ENCODE measurements at places on chromosomes 13 and 19.
A peak's percentile ranks its signal among the peaks of the same experiment; 100 is the strongest.

DNA sequence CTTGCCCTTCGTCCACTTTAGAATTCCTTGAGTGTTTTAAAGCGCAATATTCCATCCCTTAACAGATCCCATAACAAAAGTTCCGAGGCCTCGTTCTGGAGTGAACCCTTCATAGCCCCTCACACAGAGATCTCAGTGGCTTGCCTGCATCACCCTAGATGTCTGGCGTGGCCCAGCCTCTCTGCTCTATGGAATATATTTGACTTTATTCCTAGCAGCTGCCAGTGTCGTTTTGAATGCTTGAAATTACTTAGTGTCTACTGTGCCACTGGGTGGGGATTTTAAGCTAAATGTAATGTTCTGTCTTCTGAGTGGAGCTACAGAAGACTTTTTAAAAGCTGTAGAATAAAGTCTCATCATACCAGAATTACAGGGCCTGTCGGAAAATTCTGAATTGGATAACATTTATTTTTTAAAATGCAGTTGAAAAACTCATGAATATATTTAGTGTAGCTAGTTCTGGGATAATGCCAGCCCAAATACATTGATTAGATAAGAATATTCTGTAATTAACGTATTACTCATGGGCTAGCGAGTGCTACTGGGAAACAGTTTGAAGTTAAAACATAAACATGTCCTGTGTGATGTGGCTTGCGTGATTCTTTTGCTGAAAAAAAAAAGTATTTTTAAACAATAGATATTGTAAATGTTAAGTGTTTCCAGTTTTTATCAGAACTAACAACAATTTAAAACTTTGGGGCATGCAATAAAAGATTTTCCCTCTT is 111.8 kb downstream of the ESD start:
- no peak for DNase-seq

GRCh38 chr19:53057904-53058580 is 13.5 kb downstream of the ERVV-2 start:
- no peak for DNase-seq

GRCh38 chr19:15136234-15136954 is 29.2 kb downstream of the SYDE1 start:
- DNase-seq, result no peak

- DNase-seq, result no peak
Measured at GRCh38 chr19:46625731-46626130, 842 bp upstream of the PTGIR start.

GRCh38 chr13:93228643-93228937 is 2.0 kb downstream of the GPC6 start:
- DNase-seq, result no peak

DNA sequence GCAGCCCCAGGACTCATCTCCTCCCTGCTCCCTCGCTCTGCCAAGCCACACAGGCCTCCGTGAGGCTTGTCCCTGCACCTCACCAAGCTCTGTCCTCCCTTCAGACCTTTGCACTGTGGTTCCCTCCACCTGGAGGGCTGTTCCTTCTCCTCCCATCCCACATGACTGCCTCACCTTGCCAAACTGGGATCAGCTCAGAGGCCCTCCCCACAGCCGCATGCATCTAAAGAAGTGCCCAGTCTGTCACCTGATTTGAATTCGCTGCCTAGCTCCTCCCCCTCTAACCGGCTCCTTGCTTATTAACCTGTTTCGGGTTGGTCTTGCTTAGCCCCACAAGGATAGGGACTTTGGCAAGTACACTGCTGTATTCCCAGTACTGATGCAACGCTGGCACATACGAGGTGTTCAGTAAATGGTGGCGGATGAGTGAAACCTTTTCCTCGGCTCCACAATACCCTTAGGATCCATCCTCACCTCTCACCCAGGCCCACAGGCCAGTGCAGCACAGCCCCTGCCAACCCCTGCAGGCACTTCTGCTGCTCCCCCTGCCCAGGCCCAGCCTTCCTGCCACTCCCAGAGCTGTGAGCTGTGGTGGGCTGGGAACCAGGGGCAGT is 4.4 kb downstream of the AKT2 start:
- no peak for DNase-seq

DNA sequence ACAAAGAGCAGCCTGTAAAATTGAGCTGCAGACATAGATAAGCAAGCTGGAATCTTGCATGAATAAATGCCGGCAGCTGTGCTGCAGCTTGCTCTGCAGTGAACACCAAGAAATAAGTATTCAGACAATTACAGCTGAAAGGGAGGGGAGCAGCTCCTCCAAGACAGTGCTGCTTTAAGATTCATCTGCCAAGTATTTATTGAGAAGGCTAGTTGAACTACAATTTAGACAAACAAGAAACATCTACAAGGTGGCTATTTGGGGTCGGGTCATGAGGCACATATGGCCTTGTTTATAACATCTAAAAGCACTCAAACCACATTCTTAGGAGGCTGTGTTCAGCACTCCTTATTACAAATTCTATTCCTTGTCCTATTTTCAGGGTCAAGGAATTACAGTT is 34.9 kb downstream of the ZNF726 start:
- DNase-seq, result no peak

DNA sequence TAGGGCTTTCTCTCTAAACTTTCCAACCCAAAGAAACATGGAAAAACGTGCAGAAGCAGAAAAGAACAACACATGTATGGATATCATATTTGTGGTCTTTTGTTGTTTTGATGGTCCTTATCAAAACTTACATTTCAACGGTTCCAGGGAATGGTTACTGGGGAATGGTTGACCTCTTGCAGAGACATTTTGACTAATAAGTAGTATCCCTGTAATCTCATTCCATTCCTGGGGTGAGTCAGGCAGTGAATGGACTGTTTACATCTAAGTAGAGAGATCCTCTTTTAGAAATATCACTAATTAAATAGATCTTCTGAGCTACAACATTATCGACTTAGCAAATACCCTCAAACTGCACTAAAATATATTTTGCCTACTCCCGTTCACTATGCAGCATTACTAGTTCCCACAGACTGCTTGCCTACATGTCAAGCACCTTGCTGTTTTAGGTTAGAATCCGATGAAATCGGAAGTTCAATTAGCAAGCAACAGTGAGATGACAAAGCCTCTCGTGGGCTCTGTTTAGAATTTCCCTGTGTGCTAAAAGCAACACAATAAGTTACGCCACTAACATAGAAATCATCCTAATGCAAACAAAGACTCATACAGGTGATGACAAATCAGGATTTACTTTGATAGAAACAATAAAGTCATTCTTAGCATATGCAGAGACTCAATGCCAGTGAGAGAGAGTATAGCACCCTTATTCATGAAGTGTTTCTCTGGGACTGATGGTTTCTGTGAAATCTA is 797.7 kb upstream of the ARGLU1 start:
- no peak for DNase-seq

- DNase-seq, result no peak
Measured at GRCh38 chr13:50916701-50917184, 7.2 kb downstream of the RNASEH2B start.

GRCh38 chr13:78779608-78780007 is 120.7 kb upstream of the OBI1 start:
- no peak for DNase-seq

GRCh38 chr19:13969897-13970296 is 17.6 kb downstream of the DCAF15 start:
- DNase-seq, result no peak

- no peak for DNase-seq
Measured at GRCh38 chr19:1214862-1215731, 9.5 kb downstream of the STK11 start.

DNA sequence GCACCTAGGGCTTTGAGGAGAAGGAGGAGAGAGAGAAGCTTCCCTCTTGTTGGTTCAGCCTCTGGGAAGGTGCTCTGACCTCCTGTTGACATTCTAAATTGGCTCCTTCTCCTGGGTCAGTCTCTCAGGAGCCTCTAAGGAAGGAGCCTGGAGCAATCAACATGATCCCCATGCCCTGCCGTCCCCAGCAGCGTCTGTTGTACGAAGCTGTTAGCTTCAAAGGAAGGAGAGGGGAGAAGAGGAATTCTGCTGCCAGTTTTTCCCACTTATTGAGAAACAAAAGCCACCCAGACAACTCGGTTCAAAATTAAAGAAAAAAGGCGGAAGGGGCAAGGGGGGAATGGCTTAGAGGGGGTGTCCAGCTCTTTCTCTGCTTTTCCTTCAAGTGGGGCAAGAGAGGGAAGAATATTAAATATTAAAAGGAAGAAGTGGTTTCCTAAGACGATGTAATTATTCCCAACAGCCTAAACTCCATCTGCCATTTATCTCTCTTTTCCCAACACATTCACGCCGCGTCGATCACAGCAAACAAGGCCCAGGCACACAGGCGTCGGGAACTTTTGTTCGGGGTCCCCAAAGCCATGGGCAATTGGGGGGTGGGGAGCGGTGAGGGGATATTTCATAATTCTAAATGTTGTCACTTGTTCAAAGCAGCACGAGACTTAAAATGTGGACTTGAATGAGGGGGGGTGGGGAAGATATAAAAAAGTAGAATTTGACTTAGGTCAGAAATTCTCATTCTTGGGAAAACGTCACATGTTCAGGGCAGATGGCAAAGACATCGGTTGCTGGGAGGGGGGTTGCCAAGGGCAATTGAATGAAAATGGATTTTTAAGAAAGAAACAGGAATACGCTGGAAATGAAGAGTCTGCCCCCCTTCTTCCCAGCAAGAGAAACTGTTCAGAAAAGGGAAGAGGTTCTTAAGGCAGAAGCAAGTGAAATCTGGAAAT is 116.8 kb upstream of the CACNA1A start:
- DNase-seq, result no peak

GRCh38 chr13:46748300-46748699 is 48.7 kb downstream of the ESD start:
- no peak for DNase-seq

DNA sequence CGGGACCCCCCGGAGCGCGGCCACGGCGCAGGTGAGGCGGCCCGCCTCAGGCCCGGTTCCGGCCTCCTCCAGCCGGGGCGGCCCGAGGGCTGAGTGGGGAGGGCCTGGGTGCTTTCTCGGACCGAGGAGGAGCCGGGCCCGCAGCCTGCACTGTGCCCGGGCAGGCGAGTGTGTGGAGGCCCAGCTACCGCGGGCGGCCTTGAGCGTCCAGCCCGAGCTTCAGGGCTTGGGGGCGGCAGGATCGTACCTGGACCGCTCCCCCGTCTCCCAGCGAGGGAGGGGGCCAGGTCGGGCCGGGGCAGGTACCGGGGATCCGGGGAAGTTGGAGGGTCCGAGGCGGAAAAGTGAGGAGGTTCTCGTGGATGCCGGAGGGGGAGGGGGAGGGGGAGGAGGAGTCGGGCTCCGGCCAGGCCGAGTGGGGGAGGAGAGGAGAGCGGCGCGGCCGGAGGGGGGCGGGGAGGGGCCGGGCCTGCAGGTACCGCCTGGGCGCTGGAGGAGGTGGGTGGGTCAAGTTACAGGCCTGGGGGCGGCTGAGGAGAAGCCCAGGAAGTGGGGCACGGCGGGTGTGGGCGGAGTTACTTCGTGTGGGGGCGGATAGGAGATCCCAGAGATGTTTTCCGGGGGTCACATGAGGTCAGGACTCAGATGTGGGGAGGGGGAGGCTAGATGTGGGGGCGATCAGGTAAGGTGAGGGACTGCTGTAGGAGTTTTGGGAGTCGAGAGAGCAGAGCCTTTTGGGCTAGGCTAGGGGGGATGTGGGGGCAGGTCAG is 545 bp downstream of the NACC1 start:
- DNase-seq, result peak; percentile 82

GRCh38 chr13:66482836-66483235 is 747.3 kb downstream of the PCDH9 start:
- no peak for DNase-seq

DNA sequence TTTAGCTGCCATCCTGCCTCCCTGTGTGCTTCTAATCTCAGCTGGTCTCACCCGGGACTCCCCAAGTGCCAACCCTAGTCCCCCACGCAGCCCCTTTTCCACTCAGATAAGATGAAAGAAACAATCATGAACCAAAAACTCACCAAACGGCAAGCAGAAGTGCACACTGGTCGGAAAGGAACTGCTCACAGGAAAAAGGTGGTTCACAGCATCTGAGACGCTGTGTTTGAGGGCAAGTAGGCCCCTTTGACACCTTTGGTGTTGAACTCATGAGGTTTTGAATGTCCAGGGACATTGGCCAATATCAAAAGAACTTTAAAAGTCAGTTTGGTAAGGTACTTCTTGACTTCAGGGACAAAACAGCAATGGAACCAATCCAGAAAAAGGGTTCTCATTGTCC is 20.4 kb upstream of the ACOD1 start:
- DNase-seq, result no peak

- peak; percentile 75 for DNase-seq
Measured at GRCh38 chr19:13212759-13213330, 62.6 kb downstream of the IER2 start.

- no peak for DNase-seq
Measured at GRCh38 chr13:74675182-74675581, 541.0 kb upstream of the KLF12 start.

GRCh38 chr13:83618966-83619365 is 263.3 kb downstream of the SLITRK1 start:
- no peak for DNase-seq

Data from GM13976 (cell line).